ENCODE measurements at places on chromosomes 11 and 22.
A peak's percentile ranks its signal among the peaks of the same experiment; 100 is the strongest.

GRCh38 chr11:70525006-70525405, 126.7 kb downstream of the CTTN start:
- no peak for DNase-seq

DNA sequence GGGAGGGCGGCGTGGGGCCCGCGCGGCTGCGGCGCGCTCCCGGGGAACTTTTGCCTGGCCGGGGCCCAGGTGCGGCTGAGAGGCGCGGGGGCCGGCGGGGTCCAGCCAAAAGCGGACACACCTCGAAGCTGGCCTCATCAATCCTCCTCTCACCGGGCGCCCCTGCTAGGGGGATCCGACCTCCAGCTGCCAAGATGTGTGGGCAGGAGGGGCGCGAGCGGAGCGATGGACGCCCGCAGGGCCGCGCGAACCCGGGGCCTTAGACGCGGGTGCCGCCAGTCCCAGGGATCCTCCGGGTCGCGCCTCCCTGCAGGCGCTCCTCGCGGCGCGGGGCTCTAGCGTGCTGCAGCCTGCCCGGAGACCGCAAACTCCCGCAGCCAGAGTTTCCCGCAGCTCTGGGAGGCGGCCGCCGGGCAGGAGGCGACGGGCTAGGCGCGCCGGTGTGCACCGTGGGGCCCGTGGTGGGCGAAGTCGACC, 785 bp downstream of the IGSF9B start:
- no peak for DNase-seq

DNA sequence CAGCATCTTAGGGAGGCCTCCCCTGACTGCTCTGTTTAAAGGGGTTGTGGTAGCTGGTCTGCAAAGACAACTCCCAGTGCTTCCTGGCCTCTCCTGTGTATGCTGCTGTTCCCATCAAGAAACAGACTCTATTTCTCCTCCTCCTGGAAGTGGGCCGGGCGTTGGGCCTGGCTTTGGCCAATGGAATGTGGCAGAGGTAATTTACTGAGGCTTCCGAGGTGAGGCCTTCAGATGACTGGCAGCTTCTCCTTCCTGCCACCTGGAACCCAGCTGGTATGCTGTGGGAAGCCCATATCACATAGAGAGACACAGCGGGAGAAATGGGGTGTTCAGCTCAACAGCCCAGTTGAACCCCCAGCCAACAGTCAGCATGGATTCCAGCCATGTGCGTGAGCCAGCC, 25.1 kb upstream of the EIF3D start:
- DNase-seq, result no peak

DNA sequence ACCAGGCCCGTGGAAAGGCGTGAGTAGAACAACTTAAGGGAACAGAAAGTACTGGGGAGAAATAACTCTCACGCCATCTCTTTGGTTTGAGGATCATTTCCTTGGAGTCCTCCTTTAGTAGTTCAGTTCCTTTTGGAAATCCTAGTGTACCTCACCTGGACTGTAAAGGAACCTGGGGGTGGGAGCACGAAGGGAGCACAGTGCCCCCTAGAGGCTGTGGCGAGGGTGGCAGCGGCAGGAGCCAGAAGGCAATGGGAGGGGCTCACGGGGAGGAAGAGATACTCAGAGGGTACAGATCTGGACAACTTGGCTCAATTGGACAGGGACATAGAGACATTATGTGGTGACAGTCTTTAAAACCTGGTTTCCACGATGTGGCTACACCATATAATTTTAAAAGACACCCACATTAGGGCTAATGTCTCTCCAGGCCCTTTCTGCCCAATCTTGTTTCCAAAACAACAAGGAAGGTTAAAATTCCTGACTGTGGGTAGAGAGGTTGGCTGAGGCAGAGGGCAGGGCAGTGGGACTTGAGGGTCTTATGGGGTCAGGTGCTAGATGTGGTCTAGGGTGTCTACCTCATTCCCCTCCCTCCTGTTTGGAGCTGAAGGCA, 87.0 kb downstream of the CSNK2A3 start:
- peak; percentile 21 for DNase-seq

DNA sequence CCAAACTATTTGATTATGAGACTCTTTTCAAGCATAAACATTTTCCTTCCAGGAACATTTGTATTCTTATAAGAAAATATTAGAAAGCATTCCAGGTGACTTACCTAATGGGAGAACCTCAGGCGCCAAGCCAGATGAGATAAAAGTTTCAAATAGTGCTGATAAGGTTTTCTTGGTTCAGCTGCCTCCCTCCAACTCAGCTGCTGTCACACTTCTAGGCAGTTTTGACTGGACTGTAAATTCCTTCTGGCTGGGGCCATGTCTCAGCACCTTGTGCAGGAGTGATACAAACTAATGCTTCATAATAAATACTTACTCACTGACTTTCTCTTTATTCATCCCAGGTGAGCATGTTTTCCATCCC, 131.1 kb downstream of the MED15 start:
- no peak for DNase-seq

- no peak for DNase-seq
Measured at GRCh38 chr11:89293965-89294679, 116.4 kb downstream of the TYR start.

DNA sequence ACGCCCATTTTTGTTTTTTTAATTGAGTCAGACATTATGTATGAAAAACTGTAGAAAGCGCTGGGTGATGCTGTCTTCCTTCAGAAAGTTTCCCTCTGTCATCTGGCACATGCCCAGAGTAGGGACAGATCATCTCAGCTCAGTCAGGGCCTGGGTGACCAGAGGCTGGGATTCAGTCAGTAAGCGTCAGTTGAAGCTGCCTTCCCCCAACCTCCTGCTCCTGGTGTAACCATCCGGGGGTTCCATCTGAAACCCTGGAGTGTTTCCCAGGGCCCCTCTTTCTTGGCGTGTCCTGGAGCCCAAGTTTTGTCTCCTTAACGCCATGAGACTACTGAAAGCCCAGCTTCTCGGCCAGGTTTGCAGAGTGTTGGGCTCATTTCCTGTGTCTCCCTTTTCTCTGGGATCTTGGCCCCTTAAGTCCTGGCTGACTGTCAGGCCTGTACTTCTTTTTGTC, 10.7 kb downstream of the PPFIA1 start:
- no peak for DNase-seq

GRCh38 chr22:44408829-44409192, 89.2 kb downstream of the RTL6 start:
- no peak for DNase-seq

DNA sequence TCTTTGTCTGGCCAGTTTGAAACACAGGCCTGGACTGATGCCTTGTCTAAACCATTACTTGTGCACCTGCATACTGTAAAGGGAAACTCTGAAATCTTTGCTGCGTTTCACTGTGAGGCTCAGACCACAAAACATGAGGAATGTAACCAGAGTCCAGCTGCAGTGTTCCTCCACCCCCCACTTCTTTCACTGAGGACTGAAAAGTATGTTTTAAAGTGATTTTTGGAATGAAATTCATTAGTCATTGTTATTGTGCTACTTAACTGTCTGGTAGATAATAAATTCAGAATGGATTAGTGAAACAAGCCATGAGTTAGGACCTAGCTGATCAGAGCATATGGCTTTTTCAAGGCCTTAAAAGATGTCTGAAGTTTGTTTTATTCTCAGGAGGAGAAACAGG, 181.2 kb downstream of the WNT11 start:
- DNase-seq, result no peak

GRCh38 chr11:69343401-69344321, 49.7 kb downstream of the MYEOV start:
- DNase-seq, result no peak

DNA sequence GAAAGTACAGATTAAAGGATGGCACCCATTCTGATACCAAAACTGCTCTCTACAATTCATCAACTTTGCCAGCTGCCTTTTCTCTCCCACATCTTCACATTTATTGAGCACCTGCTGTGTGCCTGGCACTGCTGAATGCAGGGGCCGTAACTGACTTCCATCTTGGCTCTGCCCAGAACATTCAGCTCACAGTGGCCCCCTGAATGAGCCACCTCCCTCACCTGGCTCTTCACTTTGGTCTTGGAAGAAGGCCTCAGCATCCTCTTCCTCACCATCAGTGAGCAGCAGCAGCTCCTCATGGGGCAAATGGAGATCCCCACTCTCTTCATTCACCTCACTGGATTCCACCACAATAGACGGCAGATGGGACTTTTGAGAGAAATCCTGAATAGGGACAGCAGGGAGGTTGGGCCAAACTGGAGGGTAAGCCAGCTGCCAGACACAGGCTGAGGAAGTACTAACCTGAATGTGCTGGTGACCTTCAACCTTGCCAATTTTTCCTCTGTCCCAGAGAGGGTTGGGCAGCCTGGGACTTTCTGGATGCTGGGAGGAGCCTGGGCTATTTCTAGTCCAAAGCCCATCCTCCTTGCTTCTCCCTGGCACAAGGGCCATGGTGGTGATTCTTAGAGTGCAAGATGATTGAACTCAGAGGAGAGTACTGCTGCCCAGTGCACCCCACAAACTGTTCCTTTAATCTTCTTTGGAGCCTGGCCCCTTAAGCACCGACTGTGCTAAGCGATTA, 1.9 kb upstream of the UQCC3 start:
- DNase-seq, result no peak

DNA sequence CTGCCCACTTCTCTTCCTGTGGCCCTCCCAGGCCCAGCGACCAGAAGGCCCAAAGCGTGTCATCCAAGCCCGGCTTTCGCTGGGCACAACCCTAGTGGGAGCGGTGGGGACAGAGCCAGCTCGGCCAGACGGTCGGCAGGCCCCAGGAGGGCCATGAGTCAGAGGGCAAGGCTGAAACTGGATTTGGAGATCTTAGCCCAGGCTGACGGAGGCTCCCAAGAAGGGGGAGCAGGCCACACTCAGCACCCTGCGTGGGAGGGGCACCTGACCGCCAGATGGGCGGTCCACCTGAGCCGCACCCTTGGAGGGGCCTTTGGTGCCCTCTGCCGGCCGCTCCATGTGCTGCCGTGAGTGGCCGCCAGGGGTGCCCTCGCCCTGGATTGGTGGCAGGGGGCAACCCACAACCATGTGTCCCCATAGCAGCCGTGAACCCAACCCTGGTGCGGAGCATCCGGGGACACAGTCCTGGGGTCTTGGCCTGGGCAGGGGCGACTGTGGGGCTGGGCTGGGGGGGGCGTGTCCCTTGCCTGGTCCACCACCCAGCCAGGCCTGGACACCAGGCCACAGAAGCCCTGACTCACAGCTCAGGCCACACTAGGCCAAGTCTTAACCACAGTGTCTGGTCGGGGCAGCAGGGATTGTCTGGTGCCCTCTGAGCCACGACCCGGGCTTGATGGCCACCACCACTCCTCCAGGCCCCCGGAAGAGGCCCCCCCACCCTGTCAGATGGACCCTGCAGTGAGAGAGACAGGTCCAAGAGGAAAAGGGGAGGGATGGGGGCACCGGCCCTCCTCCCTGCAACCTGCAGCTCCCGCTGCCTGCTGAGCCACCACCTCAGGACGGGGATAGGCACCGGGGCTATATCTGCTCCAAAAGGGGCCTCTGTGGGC, 19.2 kb upstream of the TALDO1 start:
- peak; percentile 64 for DNase-seq

- no peak for DNase-seq
Measured at GRCh38 chr11:63937713-63938478, 906 bp upstream of the NAA40 start.

DNA sequence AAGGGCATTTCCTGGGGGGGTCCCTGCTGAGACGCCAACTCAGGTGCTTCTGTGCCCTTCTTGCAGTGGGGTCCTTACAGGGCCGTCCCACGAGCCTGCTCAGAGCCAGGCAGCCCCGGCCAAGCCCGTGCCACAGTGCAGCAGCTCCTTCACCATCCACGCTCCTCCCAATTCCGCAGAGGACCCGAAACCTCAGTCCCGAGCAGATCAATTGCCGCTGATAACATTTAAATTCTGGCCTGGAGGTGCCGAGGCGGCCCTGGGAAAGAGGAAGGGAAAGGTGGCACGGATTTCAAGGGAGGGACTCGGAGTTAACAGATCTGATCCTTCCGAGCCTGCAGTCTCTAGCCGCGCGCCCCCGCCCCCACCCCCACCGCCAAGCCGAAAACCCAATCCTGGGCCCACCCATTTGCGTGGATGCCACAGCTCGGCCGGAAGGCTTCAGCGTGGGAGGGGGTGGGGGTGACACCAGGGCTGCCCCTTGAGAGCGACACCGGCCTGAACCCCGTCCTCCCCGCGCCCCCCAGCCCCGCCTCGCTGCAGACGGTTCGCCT, 32.3 kb upstream of the JAM3 start:
- no peak for DNase-seq

GRCh38 chr22:41198027-41198580, 7.0 kb upstream of the L3MBTL2 start:
- no peak for DNase-seq

DNA sequence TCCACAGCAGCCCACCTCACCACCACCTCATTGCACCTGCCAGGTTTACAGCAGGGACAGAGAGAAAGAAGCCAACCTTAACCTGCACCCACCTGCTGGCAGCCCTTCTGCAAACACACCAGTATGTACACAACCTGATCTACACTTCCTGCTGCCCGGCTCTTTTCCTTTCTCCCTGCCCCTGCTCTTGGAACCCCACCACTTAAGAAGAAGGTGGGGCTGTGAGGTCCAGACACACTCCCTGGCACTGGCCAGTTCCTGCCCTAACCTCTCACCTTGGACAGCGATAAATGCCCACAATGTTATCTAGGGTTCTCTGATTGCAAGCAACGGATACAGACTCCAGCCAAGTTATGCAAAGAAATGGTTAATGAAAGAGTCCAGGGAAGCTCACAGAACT, 10.8 kb upstream of the SLC35C1 start:
- DNase-seq, result no peak

DNA sequence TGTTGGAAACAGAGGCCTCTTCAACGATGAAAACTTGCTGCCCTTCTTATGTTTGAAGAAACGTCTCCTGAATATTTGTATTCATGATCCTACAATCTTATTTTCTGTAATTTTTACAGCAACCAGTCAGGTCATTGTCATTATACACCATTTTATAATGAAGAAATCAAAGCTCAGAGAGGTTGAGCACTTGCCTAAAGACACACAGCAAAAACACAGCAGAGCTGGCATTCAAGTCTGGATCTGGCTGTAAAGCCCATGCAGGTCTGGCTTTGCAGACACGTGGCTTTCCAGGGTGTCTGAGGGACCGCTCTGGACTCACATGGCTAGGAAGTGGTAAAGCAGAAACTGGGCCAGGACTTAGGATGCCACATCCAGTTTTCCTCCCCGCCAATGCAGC, 15.8 kb upstream of the ALX4 start:
- DNase-seq, result no peak

DNA sequence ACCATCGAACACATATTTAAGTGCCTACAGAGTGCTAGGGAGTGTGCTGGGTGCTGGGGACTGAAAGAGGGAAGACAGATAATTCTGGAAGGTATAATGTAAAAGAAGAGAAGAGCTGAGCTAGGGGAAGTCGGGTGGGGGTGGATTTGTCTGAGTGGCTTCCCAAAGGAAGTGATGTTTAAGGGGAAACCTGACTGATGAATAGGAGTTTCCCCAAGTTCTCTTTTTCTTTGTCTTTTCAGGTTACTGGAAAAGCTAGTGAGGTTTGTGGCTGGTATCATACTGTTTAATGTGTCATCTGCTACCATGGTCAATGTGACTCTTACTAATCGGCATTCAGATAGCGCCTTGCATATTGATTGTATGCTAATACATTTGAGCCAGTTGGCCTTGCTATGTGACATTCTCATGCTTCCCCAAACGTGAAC, 151.6 kb upstream of the MTMR2 start:
- no peak for DNase-seq

GRCh38 chr22:26707581-26707980, 50.2 kb downstream of the MIAT start:
- no peak for DNase-seq

GRCh38 chr11:75815345-75816168, 547 bp downstream of the UVRAG start:
- DNase-seq, result peak; percentile 4

- DNase-seq, result no peak
Measured at GRCh38 chr11:33266393-33267215, 9.4 kb downstream of the HIPK3 start.

- no peak for DNase-seq
Measured at GRCh38 chr11:78061921-78062311, 1.7 kb upstream of the THRSP start.

All from stimulated activated CD8-positive, alpha-beta memory T cell treated with anti-CD3 and anti-CD28 coated beads, Interleukin-12 subunit alpha, Interleukin-12 subunit beta, amount 100 ng/mL, for 1 hour (primary cell).